ENCODE measurements at places on chromosomes 7 and 10. TPM values are rescaled to one million over a fixed set of nuclear protein-coding genes. Genes with fewer than 3 reads are reported as not detected.
A peak's percentile ranks its signal among the peaks of the same experiment; 100 is the strongest.

The SEMA3C gene
- 0.08 TPM for total RNA-seq

The LRIT1 gene
- not detected for total RNA-seq

DNA sequence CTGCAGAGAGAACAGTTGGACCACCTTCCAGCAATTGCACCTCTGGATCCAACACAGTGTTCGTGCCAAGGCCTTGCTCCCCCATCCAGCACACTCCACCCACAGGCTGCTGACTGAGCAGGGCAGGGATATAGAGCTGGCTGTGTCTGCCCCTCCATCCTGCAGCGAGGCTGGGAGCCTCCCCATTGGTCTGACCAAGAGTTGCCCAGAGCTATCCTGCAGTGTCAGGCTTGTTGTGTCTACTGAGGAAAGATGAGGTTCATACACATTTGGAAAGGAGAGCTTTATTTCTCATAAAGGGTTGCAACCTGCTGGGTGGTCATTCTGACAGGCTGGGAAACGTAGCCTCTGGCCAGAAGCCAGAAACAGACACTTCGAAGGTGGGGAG, 27.1 kb downstream of the PRF1 start:
- no peak for DNase-seq
- H3K4me3 ChIP-seq, result no peak overlapping the region
- no peaks in the 10 kb centered on the region for H3K27me3 ChIP-seq
- H3K4me1 ChIP-seq, result peaks cover 37% of the 10 kb centered on the region

DNA sequence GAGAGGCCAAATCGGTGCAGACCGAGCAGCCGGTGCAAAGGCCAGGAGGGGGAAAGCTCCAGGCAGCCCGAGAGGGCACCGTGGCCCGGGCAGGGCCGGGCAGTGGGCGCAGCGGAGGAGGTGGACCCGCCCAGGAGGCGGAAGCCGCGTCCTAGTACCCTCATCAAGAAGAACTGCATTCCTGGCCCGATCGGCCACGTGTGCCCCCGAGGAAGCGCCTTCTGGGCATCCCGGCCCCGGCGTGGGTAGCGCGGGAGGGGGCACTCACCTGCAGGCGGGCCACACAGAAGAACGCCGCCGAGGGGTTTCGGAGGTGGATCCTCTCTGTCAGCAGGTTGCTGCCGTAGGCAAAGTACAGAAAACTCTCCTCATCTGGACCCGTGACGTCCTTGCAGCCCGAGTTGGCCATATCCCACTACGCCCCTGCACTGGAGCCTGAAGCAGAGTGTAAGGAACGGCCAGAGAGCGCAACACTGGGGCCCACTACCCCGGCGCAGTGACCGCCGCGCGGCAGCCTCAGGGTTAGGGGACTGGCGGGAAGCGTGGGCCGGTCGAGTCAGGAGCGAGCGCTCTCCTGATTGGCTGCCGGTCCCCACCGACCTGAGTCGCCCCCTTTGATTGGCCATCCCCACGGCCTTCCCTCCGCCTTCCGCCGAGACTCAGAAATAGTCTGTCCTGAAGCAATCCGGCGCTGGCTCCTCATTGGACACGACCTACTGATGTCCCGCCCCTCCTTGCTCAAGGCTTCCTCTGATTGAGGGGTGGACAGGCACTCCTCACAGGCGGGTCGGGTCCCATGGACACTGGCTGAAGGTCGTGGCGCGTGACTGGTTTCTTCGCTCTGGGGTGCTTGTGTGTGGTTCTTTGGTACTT, at the start of gene GGCT:
TSS of gene GGCT (minus strand) at position 529 of the 873 bp plus-strand sequence. CDS start at position 409, 120 bp downstream.
- peak; percentile 96 for DNase-seq
- no peaks in the 10 kb centered on the region for H3K36me3 ChIP-seq
- H3K4me3 ChIP-seq, result peak within 1 kb of the TSS; percentile 88

The SPDYE6 gene
- total RNA-seq, result not detected

DNA sequence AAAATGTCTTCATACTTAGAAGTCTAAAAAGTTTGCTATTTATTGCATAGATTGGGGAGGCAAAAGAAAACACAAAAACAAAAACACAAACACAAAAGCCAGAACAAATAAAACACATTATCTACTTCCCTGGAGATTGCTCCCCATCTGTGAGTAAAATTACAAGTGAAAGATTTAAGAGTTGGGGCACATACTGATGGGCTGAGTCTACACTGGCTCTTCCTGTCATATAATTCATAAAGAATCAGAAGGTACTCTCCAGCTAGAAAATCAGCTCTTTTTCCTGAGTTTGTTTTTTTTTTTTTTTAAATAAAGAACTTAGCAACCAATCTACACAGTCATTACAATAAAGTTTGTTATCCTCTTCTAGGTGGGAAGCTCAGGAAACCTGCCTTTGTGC, 192.4 kb upstream of the LRRN3 start:
- H3K27ac ChIP-seq, result no peak overlapping the region
- no peak for DNase-seq
- no peaks in the 10 kb centered on the region for H3K36me3 ChIP-seq
- H3K4me3 ChIP-seq, result no peak overlapping the region
- no peaks in the 10 kb centered on the region for H3K27me3 ChIP-seq
- H3K4me1 ChIP-seq, result no peaks in the 10 kb centered on the region

DNA sequence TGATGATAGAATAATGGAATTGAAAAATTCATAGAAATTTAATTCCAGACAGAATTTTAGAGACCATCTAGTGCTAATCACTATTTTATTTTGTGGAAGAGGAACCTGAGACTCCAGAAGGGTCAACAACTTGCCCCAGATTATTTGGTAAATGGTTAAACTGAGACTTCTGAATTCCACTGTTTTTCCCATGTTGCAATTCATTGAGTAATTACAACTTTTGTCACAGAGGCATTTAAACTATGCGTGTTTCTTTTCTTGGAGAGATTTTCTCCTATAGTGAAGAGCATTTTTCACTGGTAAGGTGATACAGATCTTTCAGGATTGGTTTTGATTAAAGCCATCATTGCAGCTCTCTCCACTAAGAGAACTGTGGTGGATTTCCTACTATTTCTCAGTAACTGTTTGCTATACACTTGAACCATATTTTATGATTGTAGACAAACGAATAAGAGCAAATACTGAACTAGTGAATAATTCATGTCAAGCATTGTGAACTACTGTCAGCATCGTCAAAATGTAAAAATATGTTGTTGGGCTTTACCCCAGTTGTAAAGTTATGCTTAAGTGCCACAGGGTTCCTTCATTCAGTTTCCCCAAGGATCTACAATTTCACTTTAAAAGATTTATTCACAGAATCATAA, 26.5 kb downstream of the LRGUK start:
- H3K27me3 ChIP-seq, result no peaks in the 10 kb centered on the region
- no peaks in the 10 kb centered on the region for H3K4me1 ChIP-seq
- no peaks in the 10 kb centered on the region for H3K36me3 ChIP-seq
- no peak overlapping the region for H3K27ac ChIP-seq
- no peak for DNase-seq

The COX15 gene
- 7.7 TPM for total RNA-seq

The ANKRD7 gene
- not detected for total RNA-seq

DNA sequence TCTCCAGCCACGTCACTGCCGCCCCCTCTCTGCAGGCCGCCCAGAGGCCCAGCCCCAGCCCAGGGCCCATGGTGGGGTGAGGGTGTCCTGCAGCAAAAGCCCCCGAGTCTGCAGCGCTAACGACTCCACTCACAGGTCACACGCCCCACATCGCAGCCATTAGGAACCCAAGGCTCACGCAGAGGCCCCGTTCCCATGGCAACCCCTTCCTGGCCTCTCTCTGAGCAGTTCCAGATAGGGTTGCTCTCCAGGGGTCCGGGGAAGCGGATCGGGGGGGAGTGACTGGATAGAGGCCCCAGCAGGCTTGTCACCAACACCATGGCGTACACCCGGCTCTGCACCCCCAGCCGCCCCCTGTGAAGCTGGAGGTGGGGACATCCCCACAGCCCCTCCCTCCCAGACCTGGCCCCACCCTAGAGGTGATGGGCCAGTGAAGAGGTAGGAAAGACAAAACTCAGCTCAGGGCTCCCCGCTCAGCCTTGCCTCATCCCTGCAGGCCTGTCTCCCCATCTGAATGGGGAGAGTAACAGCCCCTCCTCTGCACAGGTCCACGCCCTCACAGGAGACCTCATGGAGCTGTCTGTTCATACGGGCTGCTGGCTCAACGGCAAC, 41.2 kb downstream of the TNRC18 start:
- no peak overlapping the region for H3K4me3 ChIP-seq
- H3K36me3 ChIP-seq, result peaks cover 40% of the 10 kb centered on the region
- no peaks in the 10 kb centered on the region for H3K27me3 ChIP-seq
- H3K27ac ChIP-seq, result no peak overlapping the region

DNA sequence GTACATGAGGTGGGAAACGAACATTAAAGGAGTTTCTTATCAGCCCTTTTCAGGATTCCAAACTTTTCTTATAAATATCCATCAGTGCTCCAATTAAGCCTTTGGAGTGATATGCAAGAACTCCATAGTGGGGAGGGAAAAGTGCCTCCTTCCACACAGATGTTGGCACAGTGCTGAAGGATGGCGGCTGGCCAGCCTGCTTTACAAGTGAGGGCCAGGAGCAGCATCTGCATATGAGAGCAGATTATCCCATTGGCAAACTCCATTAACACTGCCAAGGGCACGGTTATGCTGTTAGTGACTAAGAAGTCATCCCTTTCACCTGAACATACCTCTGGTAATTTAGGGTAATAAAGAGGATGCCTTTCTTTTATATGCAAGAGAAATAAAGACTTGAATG, 543.1 kb downstream of the CNTNAP2 start:
- H3K36me3 ChIP-seq, result no peaks in the 10 kb centered on the region
- H3K4me1 ChIP-seq, result no peaks in the 10 kb centered on the region
- H3K27me3 ChIP-seq, result no peaks in the 10 kb centered on the region
- no peak overlapping the region for H3K27ac ChIP-seq
- no peak for DNase-seq

GRCh38 chr7:124784879-124785818, 19.6 kb upstream of the GPR37 start:
- DNase-seq, result peak; percentile 17
- H3K36me3 ChIP-seq, result no peaks in the 10 kb centered on the region
- no peak overlapping the region for H3K27ac ChIP-seq
- H3K4me1 ChIP-seq, result no peaks in the 10 kb centered on the region
- H3K27me3 ChIP-seq, result no peaks in the 10 kb centered on the region

- no peaks in the 10 kb centered on the region for H3K36me3 ChIP-seq
- no peak for DNase-seq
- peak overlapping the region; percentile 29 for H3K4me3 ChIP-seq
- peaks cover 23% of the 10 kb centered on the region for H3K4me1 ChIP-seq
These were observed 653 bp upstream of the ADRB1 start for GRCh38 chr10:114042895-114043531.

The TACC2 gene
- not detected for total RNA-seq

DNA sequence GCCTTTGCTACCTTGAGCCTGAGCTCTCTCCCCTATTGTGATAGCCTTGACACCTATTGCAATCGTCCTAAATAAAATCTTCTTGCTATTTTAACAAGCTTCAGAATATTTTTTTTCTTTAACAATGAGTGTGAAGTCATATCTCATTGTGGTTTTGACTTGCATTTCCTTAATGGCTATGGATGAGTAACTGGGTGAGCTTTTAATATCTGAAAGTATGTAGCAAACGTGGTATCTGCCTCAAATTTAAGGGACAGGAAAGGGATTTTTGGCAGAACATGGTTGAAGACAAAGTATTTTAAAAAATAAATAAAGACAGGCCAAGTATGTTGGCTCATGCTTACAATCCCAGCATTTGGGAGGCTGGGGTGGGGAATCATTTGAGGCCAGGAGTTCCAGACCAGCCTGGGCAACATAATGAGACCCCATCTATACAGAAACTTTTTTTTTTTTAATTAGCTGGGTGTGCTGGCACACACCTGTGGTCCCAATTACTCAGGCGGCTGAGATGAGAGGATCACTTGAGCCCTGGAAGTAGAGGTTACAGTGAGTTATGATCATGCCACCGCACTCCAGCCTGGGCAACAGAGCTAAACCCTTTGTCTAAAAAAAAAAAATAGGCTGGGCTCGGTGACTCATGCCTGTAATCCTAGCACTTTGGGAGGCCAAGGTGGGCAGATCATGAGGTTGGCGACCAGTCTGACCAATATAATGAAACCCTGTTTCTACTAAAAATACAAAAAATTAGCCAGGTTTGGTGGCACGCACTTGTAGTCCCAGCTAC, 319.3 kb upstream of the NRP1 start:
- H3K4me3 ChIP-seq, result no peak overlapping the region
- no peak overlapping the region for H3K27ac ChIP-seq
- DNase-seq, result no peak
- no peaks in the 10 kb centered on the region for H3K4me1 ChIP-seq

The CNNM1 gene
- total RNA-seq, result 0.17 TPM

The BMPR1A gene
- total RNA-seq, result 2.6 TPM

The TWIST1 gene
- total RNA-seq, result not detected

- DNase-seq, result no peak
- no peak overlapping the region for H3K27ac ChIP-seq
- no peaks in the 10 kb centered on the region for H3K36me3 ChIP-seq
- H3K4me3 ChIP-seq, result no peak overlapping the region
These were observed 1007.3 kb upstream of the CELF2 start for GRCh38 chr10:10010397-10010796.

DNA sequence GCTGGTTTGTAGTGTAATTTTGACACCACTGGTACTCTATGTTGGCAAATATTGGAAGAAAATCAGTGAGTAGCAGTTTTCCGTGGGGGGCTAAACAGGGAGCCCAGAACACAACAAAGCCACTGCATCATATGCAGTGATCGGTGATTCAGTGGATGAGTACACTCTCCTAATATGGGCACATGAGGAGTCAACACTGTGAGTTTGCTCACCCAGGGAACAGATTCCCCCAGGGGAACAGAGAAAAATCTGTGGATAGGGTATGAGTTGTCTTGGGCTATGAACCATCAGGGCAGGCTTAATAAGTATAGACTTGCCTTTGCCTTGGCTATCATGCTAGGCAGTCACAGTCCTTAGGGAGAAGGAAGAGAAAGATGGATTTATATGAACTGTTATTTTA, 227.7 kb upstream of the SEMA3E start:
- H3K36me3 ChIP-seq, result no peaks in the 10 kb centered on the region
- H3K27me3 ChIP-seq, result no peaks in the 10 kb centered on the region
- no peak overlapping the region for H3K27ac ChIP-seq
- no peaks in the 10 kb centered on the region for H3K4me1 ChIP-seq
- H3K4me3 ChIP-seq, result no peak overlapping the region
- DNase-seq, result no peak

- H3K27ac ChIP-seq, result no peak overlapping the region
- no peaks in the 10 kb centered on the region for H3K36me3 ChIP-seq
- no peaks in the 10 kb centered on the region for H3K4me1 ChIP-seq
- H3K4me3 ChIP-seq, result no peak overlapping the region
- no peaks in the 10 kb centered on the region for H3K27me3 ChIP-seq
These were observed 94.6 kb upstream of the FAM180A start for GRCh38 chr7:135843214-135843613.

- H3K27me3 ChIP-seq, result no peaks in the 10 kb centered on the region
- no peak for DNase-seq
- no peaks in the 10 kb centered on the region for H3K36me3 ChIP-seq
- no peaks in the 10 kb centered on the region for H3K4me1 ChIP-seq
These were observed 150.9 kb downstream of the UBE2H start for GRCh38 chr7:129801882-129802281.

The CACNA2D1 gene
- total RNA-seq, result not detected

The BUB3 gene
- 178 TPM for total RNA-seq

GRCh38 chr7:45978010-45978681, 57.1 kb upstream of the IGFBP3 start:
- DNase-seq, result no peak
- H3K36me3 ChIP-seq, result no peaks in the 10 kb centered on the region
- H3K27me3 ChIP-seq, result no peaks in the 10 kb centered on the region
- H3K4me1 ChIP-seq, result no peaks in the 10 kb centered on the region

GRCh38 chr7:1160670-1161021, 650 bp upstream of the ZFAND2A start:
- H3K36me3 ChIP-seq, result peaks cover 20% of the 10 kb centered on the region
- H3K4me3 ChIP-seq, result peak overlapping the region; percentile 79
- H3K27me3 ChIP-seq, result no peaks in the 10 kb centered on the region
- H3K27ac ChIP-seq, result peak overlapping the region; percentile 91

The NFE2L3 gene
- 0.45 TPM for total RNA-seq

The KLF14 gene
- not detected for total RNA-seq

The ACSM6 gene
- total RNA-seq, result not detected

The TAS2R41 gene
- 0.69 TPM for total RNA-seq

All from CD4-positive, alpha-beta T cell (primary cell).